ENCODE measurements at places on chromosomes 12 and 14. TPM values are rescaled to one million over a fixed set of nuclear protein-coding genes. Genes with fewer than 3 reads are reported as not detected.

LGR5 gene
- total RNA-seq = not detected

DNA sequence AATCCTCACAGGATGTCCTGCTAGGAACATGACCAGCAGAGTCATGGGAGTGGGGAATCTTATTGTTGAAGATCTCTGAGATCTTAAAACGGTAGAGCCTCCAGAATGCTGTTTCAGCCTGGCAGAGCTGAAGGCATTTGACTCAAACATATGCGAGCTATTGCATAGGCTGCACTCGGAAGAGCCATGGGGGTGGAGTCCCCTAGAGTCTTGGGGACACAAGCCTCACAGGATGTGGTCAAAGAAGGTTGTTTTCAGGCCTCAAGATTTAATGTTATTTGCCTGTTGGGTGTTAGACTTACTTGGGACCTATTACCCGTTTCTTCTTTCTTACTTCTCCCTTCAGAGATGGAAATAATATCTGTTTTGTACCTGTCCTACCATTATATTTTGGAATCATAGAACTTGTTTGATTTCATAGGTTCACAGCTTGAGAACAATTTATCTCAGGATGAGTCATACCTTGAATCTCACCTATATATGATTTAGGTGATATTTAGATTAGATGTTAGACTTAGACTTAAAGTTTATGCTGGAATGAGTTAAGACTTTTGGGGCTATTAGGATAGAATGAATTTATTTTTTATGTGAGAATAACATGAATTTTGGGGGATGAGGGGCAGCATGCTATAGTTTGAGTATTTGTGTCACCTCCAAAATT lies 172.2 kb upstream of the ATP2B1 start:
- no peaks in the 10 kb centered on the region for H3K27me3 ChIP-seq
- peak; percentile 69 for DNase-seq
- peak overlapping the region; percentile 8 for H3K4me3 ChIP-seq
- no peaks in the 10 kb centered on the region for H3K36me3 ChIP-seq
- peaks cover 38% of the 10 kb centered on the region for H3K4me1 ChIP-seq

- H3K27me3 ChIP-seq = peaks cover 2% of the 10 kb centered on the region
- H3K4me3 ChIP-seq = no peak overlapping the region
- DNase-seq = no peak
- H3K4me1 ChIP-seq = no peaks in the 10 kb centered on the region
These were observed 94.5 kb downstream of the RMST start for GRCh38 chr12:97557116-97557515.

CPNE6 gene
- total RNA-seq = not detected

GRCh38 chr12:749751-750270 lies 2.6 kb upstream of the WNK1 start:
- no peak for DNase-seq
- peaks cover 14% of the 10 kb centered on the region for H3K4me1 ChIP-seq
- peak overlapping the region; percentile 88 for H3K27ac ChIP-seq
- no peak overlapping the region for H3K4me3 ChIP-seq
- peaks cover 12% of the 10 kb centered on the region for H3K36me3 ChIP-seq

AP5M1 gene
- total RNA-seq = 30.8 TPM

GRCh38 chr12:131818821-131819585 lies 9.2 kb upstream of the MMP17 start:
- DNase-seq = no peak
- no peak overlapping the region for H3K27ac ChIP-seq
- H3K4me3 ChIP-seq = no peak overlapping the region
- no peaks in the 10 kb centered on the region for H3K36me3 ChIP-seq
- no peaks in the 10 kb centered on the region for H3K4me1 ChIP-seq

GRCh38 chr14:104195878-104196277 lies 57.5 kb downstream of the KIF26A start:
- H3K36me3 ChIP-seq = no peaks in the 10 kb centered on the region
- H3K27me3 ChIP-seq = peaks cover 3% of the 10 kb centered on the region
- H3K4me3 ChIP-seq = no peak overlapping the region
- no peak overlapping the region for H3K27ac ChIP-seq
- no peaks in the 10 kb centered on the region for H3K4me1 ChIP-seq

- H3K4me1 ChIP-seq = no peaks in the 10 kb centered on the region
- no peak overlapping the region for H3K27ac ChIP-seq
- no peak for DNase-seq
- peaks cover 3% of the 10 kb centered on the region for H3K27me3 ChIP-seq
These were observed 16.7 kb downstream of the ALDH1L2 start for GRCh38 chr12:105067511-105068031.

GRCh38 chr14:72892103-72892878 lies 1.6 kb downstream of the DPF3 start:
- H3K27me3 ChIP-seq = peaks cover 42% of the 10 kb centered on the region
- peak; percentile 50 for DNase-seq
- peak overlapping the region; percentile 65 for H3K27ac ChIP-seq
- peaks cover 17% of the 10 kb centered on the region for H3K4me1 ChIP-seq

- peaks cover 18% of the 10 kb centered on the region for H3K36me3 ChIP-seq
- H3K27ac ChIP-seq = no peak overlapping the region
- DNase-seq = no peak
- no peaks in the 10 kb centered on the region for H3K4me1 ChIP-seq
- H3K4me3 ChIP-seq = no peak overlapping the region
These were observed 34.7 kb downstream of the BRI3BP start for GRCh38 chr12:125028106-125028505.

DNA sequence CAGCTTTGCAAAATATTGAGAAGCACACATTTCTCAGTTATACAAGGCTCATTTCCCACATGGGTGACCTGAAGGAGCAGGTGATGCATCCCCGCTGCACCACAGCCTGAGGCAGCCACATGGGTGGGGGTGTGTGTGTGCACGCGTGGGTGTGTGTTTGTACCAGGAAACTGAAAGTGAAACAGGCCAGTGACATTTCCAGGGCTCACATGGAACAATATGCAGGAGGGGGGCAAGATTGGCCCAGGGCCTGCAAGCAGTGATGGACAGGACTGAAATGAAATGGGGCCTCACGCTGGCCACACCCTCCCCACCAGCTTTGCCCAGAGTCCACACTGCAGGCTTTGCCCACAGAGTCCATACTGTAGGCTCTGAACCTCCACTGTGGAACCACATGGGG lies 154.2 kb upstream of the PARP11 start:
- no peaks in the 10 kb centered on the region for H3K27me3 ChIP-seq
- peaks cover 37% of the 10 kb centered on the region for H3K4me1 ChIP-seq
- peak overlapping the region; percentile 20 for H3K4me3 ChIP-seq
- H3K27ac ChIP-seq = peak overlapping the region; percentile 61
- no peaks in the 10 kb centered on the region for H3K36me3 ChIP-seq

GRCh38 chr14:51507906-51508511 lies 143.7 kb upstream of the FRMD6 start:
- H3K36me3 ChIP-seq = no peaks in the 10 kb centered on the region
- peaks cover 16% of the 10 kb centered on the region for H3K27me3 ChIP-seq
- H3K4me1 ChIP-seq = no peaks in the 10 kb centered on the region
- no peak for DNase-seq
- H3K4me3 ChIP-seq = no peak overlapping the region
- no peak overlapping the region for H3K27ac ChIP-seq

GRCh38 chr12:121112496-121112895 lies 20.2 kb upstream of the P2RX7 start:
- H3K36me3 ChIP-seq = no peaks in the 10 kb centered on the region
- peaks cover 5% of the 10 kb centered on the region for H3K4me1 ChIP-seq
- H3K4me3 ChIP-seq = no peak overlapping the region
- H3K27me3 ChIP-seq = no peaks in the 10 kb centered on the region

GPR137C gene
- total RNA-seq = 0.14 TPM

- no peak for DNase-seq
- H3K4me1 ChIP-seq = no peaks in the 10 kb centered on the region
- peaks cover 31% of the 10 kb centered on the region for H3K36me3 ChIP-seq
- H3K27ac ChIP-seq = no peak overlapping the region
- H3K27me3 ChIP-seq = no peaks in the 10 kb centered on the region
- no peak overlapping the region for H3K4me3 ChIP-seq
These were observed 48.2 kb downstream of the ZFYVE26 start for GRCh38 chr14:67768219-67768618.

DNA sequence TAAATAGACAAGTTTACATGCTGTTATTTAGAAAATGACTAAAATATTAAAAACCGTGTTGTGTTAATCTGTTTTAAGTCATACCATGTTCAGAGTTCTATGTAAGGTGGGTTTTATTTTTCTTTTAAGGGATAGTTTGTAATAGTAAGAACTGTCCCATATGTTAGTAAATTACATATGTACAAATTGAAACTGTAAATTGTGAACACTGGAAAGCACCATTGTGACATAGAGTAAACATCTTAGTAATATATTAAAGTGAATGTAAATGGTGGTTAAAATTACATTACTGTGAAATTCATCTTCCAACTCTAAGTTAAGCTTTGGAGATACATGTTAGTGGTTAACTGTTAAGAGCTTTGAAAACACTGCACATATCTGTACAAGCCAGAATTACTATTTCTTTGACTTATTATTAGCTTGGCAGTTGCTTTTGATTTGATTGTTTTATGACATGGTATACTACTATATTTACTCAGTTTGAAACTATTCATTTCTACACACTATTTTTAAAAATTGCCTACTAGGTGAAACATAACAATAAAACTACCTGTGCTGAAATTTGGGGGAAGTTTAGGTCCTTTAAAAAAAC lies 27.4 kb upstream of the DIP2B start:
- H3K4me1 ChIP-seq = no peaks in the 10 kb centered on the region
- peaks cover 29% of the 10 kb centered on the region for H3K36me3 ChIP-seq
- no peaks in the 10 kb centered on the region for H3K27me3 ChIP-seq
- no peak overlapping the region for H3K4me3 ChIP-seq

- no peaks in the 10 kb centered on the region for H3K4me1 ChIP-seq
These were observed 1.9 kb upstream of the MYF5 start for GRCh38 chr12:80714846-80715245.

Data from activated CD4-positive, alpha-beta T cell treated with anti-CD3 and anti-CD28 coated beads for 36 hours (primary cell).